ENCODE measurements at places on chromosomes 5 and 9.

- peak; percentile 16 for DNase-seq
Observed at GRCh38 chr9:133711428-133712220, 26.5 kb downstream of the SARDH start.

DNA sequence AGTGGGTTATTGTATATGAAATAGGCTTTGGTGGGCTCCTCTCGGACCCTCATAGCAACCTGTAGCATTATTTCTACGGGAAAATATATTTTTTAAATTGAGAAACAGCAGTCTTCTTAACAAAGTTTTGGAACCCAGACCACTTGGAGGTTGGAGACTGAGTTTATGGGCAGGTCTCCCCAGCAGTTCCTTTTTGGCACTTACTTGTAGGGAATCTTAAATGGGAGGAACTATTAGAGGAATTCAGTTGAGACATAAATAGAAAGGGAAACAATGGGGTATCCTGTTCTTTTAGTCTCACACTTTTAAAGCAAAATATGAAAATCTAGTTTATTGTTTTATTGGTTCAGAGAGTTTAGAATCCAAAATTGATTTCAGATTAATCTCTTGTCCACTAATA lies 111.5 kb downstream of the TRIO start:
- DNase-seq = no peak

GRCh38 chr5:90306613-90307012 lies 102.9 kb downstream of the CETN3 start:
- no peak for DNase-seq

DNA sequence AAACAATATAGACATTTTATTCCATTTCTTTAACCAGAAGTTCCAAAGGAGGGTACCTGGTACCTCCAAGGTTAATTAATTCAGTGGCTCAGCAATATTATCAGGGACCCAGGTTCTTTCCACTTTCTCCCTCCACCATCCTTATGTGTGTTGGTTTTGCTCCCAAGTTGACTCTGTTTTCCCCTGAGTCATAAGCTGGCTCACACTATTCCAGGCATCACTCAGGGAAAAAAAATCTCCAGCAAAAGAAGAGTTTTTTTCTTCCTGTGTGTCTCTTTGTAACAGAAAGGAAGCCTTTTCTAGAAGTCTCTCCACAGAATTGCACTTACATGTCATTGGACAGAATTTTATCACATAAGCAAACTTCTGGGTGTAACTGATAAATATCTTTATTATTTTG lies 31.2 kb upstream of the GALNT10 start:
- DNase-seq = no peak

GRCh38 chr5:55231919-55232270 lies 1.5 kb downstream of the CCNO start:
- no peak for DNase-seq

GRCh38 chr9:131799177-131799823 lies 59.4 kb upstream of the RAPGEF1 start:
- DNase-seq = no peak

GRCh38 chr5:142663246-142663645 lies 22.6 kb downstream of the FGF1 start:
- DNase-seq = no peak

GRCh38 chr9:137317718-137318511 lies 15.8 kb upstream of the NRARP start:
- no peak for DNase-seq

DNA sequence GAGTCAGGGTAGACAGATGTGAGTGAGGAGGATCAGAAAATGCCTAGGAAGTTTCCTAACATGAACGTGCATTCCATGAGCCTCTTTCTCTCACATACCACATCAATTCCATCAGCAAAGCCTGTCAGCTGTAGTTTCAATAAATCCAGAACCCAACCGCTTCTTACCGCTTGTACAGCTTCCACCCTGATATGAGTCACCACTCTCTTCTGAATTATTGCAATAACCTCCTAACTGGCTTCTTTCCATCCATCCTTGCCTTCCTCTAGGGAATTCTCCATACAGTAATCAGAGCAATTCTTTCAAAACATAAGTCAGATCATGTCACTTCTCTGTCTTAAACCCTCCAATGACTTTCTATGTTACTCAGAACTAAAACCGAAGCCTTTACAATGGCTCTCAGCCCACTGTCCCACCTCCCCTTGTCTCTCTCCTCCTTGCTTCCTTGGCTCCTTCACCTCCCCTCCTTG lies 8.1 kb upstream of the RAD23B start:
- DNase-seq = peak; percentile 32

- DNase-seq = no peak
Observed at GRCh38 chr5:108467563-108467962, 85.7 kb upstream of the FBXL17 start.

- no peak for DNase-seq
Observed at GRCh38 chr5:4337519-4337918, 741.9 kb downstream of the IRX1 start.

GRCh38 chr5:86623785-86624483 lies 6.2 kb downstream of the COX7C start:
- no peak for DNase-seq

DNA sequence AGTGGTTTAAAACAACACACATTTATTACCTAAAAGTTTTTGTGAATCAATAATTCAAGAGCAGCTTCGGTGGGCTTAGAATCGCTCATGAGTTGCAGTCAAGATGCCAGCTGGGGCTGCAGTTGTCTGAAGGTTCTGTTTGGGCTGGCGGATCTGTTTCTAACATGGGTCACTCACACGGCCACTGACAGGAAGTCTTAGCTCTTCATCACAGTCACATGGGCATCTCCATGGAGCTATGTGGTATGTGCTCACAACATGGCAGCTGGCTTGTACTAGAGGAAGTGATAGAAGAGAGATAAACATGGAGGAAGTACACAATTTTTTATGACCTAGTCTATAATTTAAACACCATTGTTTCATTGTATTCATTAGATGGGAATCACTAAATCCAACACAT lies 11.2 kb downstream of the KLHL9 start:
- no peak for DNase-seq

DNA sequence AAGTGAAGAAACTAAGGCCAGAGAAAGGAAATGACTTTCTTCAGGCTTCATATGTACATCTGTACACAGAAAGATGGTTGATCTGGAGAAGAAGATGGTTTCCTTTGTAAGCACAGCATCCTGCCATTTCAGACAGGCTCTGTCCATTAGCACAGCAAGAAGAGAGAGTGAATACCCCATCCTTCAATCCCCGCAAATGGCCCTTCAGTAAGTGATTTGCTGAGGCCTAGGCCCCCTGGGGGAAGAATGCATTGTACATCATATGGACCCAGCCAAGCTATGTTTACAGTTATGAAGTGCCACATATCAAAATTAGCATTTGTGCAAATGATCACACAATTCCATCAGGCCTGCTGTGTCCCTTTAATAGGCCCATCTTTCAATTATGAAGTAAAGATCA lies 657.4 kb downstream of the BRINP1 start:
- DNase-seq = no peak

DNA sequence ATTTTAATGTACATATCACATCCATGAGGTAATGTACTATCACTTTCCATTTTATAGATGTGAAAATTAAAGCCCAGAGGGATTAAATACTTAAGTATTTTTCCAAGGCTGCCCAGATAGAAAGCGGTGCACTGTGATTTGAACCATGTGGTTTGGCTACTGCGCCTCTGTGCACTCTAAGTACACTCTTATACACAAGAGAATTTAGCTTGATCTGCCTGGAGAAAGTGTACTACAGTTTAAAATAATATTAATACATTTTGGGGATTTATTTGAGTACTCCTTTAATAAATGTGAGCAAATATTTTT lies 360.4 kb upstream of the ACTBL2 start:
- no peak for DNase-seq

DNA sequence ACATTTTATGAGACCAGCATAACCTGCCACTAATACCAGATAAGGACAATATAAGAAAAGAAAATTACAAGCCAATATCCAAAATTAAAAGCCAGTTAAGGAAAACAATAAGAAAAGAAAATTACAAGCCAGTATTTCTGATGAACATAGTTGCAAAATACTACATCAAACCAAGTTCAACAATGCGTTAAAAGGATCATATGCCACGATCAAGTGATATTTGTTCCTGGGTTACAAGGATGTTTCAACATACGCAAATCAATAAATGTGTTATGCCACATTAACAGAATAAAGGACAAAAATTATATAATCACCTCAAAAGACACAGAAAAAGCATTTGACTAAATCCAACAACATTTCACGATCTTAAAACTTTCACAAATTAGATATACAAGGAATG lies 431.9 kb downstream of the ELAVL2 start:
- no peak for DNase-seq

DNA sequence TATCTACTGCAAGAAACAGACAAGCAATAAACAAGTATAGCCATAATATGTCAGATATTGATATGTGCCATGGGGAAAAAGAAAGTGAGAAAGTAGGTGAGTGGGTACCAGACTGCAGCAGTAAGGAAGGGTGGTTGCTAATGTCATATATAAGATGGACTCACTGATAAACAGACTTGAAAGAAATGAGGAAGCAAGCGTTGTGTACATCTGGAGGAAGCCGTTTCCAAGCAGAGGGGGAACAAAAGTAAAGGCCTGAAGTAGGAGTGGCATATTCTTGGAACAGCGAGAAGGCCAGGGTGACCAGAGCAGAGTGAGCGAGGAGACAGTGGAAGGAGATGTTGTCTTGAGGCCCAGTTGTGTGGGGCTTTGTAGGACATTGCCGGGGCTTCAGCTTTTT lies 142.2 kb upstream of the MAP3K1 start:
- no peak for DNase-seq

DNA sequence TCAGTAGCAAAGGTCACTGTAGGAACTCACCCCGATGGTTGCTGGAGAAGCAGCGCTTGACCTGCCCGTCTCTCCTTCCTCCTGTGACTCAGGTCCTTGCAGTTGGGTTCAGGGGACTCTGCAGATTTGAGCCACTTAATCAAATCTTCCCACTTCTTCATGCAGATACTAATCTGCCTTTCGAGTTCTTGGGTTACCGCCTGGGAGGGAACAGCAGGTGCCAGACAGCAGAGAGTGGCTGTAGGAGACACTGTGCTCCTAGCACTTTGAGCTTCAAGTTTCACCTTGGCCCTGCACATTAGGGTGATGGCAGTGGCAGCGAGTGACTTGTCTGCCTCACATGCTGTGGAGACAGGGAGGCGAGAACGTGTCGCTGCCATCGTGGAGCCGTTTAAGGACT lies 478.3 kb downstream of the PSAT1 start:
- DNase-seq = no peak

GRCh38 chr5:75847561-75848021 lies 130.4 kb upstream of the POC5 start:
- no peak for DNase-seq

DNA sequence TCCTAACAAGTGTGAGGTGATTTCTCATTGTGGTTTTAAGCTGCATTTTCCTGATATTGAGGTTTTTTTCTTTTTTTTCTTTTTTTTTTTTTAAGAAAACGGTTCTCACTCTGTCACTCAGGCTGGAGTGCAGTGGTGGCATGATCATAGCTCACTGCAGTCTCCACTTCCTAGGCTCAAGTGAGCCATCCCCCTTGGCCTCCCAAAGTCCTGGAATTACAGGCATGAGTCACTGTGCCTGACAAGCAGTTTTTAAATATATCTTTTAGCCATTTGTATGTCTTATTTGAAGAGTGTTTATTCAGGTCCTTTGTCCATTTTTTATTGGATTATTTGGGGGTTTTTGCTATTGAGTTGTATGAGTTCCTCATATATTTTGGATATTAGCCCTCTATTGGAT lies 53.8 kb downstream of the GCNT1 start:
- DNase-seq = no peak

GRCh38 chr5:14778792-14779070 lies 92.8 kb downstream of the ANKH start:
- no peak for DNase-seq

DNA sequence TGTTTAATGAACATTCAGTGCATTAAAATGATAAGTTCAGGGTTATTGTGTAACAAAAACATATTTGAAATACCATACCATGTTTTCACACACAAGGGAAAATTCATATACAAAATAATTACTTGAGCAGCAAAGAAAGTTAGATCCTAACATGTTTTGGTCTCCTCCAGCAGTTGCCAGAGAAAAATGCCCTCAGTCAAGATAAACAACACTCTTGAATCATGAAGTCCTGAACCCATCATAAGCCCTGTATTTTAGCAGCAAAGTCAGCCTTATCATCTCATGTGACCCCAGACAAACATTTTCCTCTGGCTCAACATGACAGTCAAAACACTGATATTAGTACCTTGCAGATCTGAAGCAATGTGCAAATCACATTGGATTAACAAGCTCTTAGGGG lies 1541.1 kb upstream of the WWC1 start:
- DNase-seq = no peak

Measured in BE2C (cell line).